Activated T-helper 1 cell treated with anti-CD3 and anti-CD28 coated beads, Interleukin-2, amount 50 U/mL, for 16 hours (primary cell): ENCODE measurements at places on chromosomes 11 and 22.

DNA sequence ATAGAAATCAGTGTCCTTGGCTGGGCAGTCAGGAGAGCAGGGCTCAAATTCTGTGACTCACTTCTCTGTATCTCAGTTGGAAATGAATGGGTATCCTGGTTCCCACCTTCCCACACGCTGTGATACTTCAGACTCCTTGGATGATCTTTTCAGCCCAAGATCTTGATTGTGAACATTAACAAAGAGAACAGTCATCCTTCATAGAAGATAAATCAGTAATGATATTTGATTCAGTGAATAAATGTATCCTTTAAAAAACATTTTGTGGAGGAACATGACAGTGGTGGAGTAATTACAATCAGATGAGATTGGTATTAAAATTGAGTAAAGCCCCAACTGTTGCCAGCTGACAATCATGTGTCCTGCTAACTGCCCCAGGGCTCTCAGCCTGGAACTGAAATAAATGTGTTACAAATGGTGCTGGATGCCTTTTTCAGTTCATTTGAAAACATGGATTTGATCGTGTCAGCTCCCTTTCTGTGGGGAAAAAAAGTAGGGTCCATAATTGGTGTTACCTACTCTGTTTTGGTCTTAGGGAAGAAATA, 72.9 kb upstream of the OR5AN1 start:
- no peak for DNase-seq

- DNase-seq, result no peak
These were observed 32.4 kb downstream of the NF2 start for GRCh38 chr22:29635734-29636357.

- DNase-seq, result no peak
These were observed 8.2 kb upstream of the PIWIL4 start for GRCh38 chr11:94558932-94559331.

- no peak for DNase-seq
These were observed 143.5 kb downstream of the NXPE2 start for GRCh38 chr11:114821621-114822412.

- DNase-seq, result no peak
These were observed 75.6 kb upstream of the TEAD1 start for GRCh38 chr11:12598330-12599256.

- DNase-seq, result no peak
These were observed 62.5 kb downstream of the EHF start for GRCh38 chr11:34683396-34683795.

GRCh38 chr11:29002816-29003215, 894.6 kb downstream of the METTL15 start:
- DNase-seq, result no peak

DNA sequence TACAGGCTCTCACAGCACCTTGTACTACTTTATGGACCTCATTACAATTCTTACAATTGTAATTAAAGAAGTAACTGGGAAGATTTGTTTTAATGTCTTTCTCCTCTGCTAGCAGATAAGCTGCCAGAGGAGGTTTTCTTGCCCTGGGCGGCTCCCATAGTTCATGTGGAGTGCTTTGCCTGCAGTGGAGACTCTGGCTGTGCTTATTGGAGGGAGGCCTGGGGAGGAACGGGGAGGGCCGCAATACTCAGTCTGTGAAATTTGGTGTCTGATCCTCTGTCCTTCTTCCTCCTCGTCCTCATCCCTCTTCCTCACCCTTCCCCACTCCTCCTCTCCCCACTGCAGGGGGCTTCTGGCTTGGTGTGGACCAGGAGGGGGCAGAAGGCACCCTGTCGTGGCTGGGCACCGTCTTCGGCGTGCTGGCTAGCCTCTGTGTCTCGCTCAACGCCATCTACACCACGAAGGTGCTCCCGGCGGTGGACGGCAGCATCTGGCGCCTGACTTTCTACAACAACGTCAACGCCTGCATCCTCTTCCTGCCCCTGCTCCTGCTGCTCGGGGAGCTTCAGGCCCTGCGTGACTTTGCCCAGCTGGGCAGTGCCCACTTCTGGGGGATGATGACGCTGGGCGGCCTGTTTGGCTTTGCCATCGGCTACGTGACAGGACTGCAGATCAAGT, 5.6 kb downstream of the SLC35C1 start:
- DNase-seq, result no peak

DNA sequence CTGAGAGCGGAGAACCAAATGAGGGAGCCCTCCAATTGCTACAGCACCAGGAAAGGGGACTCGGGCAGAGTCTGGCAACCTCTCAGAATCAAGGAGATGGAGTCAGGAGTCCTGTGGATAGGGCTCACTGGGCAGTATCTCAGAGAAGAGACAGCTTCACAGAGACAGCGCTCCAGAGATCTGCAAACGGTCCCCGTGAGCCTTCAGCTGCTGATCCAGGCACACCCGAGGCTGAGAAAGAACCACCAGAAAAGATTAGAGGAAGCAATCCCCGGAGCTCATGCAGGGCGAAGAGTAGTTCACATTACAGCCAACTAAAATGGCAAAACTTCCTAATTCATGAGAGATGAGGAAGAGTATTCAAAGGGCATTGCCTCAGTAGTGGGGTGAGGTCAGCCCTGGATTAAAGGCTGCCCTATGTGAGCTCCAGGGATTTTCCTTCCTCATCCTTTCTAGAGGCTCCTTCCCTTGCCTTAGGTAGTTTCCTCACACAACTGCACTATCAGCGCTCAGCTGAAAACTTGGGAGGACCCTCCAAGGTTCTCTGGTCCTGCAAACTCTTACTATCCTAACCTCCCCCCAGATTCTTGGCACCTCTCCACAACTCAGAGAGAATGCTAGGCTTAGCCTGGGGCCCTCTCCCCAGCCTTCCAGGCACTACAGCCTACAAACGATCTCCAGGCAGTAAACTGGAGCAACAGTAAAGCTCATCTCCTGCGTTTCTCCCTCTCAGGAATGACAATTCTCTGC, 23.7 kb downstream of the SCN4B start:
- DNase-seq, result no peak

DNA sequence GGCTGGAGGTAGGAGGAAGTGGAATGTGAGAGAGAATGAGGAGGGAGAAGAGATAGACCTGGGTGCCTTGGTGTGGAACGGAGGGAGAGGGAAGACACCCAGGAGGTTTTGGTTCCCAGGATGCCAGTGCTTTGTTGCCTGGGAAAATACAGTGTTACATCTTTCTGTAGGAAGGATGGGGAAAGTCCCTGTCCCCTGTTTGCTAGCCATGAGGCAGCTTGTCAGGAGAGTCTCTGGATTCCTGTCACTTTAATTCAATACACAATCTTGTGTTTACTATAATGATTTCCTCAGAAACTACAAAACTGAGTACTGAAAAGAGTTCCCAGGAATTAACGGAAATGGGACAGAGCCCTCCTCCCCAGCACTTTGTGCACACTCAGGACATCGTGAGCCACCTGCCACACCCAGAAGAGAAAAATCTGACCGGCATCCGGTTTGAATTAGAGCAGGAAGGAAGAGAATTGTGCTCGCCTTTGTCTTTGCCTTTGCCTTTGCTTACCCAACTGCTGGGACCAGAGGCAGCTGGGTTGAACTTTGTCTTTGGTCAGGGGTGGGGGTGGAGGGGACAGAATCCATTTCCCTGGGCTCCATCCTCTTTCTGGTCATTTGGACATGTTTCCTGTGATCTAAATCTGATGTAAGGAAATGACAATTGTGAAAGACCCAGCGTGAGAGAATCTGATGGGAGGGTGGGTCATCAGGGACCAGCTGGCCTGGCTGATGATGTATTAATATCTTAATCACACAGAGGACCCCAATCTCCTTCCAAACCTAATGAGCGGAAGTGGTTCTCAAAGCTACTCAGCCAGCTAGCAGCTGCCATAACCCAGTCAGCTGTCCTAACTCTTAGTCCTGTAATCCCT, 1.3 kb upstream of the LIMK2 start:
- DNase-seq, result no peak

GRCh38 chr11:375065-376025, 6.0 kb downstream of the B4GALNT4 start:
- no peak for DNase-seq

- DNase-seq, result no peak
These were observed 170.8 kb downstream of the BUD13 start for GRCh38 chr11:116601814-116602636.

DNA sequence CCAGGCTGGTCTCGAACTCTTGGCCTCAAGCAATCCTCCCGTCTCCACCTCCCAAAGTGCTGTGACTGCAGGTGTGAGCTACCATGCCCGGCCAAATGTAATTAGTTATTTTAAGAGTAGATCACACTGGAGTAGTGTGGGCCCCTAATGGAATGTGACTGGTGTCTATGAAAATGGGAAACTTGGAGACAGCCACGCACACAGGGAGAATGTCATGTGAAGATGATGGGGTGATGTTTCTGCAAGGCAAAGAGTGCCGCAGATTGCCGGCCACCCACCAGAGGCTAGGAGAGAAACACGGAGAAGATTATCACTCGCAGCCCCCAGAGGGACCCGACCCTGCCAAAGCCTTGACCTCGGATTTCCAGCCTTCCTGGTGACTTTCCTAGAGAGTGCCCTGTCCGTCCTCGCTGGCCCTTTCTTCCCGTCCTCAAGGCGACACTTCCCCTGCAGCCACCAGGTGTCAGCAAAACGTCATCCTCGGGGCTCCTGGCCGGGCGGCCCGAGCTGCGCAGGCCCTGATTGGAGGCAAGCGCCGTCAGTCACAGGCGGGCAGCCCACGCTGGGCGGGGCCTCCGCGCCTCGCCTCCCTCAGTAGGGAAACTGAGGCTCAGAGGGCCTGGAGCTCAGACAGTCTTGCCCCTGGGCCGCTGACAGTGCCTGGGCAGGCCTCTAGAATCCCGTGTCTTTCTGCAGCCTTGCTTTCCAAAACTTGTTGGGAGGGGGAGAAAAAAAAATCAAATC, 16.3 kb downstream of the CRYBB2 start:
- DNase-seq, result peak; percentile 27

DNA sequence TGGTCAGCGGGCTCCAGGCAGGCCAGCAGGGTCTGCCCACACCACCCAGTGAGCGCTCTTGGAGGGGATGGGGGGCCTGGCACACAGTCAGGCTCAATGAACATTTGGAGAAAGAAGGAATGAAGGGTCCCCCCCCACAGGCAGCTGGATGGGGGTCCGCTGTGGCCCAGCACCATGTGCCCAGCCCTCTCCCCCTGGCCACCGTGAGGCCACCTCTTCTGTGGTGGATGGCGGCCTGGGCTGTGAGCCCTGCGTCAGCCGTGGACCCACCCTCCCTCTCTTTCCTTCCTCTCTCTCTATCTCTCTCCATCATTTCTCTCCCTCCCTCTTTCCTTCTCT, 35.1 kb upstream of the MUC5AC start:
- DNase-seq, result no peak

DNA sequence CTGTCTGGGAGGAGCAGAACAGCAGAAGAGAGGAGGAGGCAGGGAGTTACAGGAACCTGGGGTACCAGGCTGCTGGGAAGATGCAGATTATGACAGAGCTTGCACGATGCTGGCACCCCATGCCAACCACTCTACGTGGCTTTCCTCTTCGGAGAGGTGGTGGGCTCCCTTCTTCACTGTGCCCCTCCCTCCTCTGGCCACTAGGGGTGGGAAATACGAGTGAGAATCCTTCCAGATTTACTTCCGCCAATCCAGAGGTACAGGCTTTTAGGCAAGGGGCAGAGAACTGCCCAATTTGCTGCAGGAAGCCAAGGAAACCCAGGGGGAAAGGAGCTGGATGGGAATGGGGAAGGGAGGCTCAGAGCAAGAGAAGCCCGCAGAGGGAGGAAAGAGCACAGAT, 12.3 kb downstream of the HYOU1 start:
- no peak for DNase-seq

GRCh38 chr22:38230108-38230825, 28.5 kb downstream of the MAFF start:
- DNase-seq, result no peak

- no peak for DNase-seq
These were observed 122.4 kb upstream of the OR9Q1 start for GRCh38 chr11:57901278-57901677.

DNA sequence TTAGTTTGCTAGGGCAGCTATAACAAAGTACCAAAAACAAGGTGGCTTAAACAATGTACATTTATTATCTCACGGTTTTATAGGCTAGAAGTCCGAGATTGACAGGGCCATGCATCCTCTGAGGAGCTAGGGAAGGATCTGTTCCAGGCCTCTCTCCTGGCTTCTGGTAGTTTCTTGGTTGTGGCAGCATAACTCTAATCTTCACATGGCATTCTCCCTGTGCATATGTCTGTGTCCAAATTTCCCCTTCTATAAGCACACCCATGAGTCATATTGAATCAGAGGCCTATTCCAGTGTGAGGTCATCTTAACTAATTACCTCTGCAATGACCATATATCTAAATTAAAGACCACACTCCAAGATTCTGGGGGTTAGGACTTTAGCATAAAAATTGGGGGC, 31.3 kb upstream of the MMP13 start:
- DNase-seq, result no peak

DNA sequence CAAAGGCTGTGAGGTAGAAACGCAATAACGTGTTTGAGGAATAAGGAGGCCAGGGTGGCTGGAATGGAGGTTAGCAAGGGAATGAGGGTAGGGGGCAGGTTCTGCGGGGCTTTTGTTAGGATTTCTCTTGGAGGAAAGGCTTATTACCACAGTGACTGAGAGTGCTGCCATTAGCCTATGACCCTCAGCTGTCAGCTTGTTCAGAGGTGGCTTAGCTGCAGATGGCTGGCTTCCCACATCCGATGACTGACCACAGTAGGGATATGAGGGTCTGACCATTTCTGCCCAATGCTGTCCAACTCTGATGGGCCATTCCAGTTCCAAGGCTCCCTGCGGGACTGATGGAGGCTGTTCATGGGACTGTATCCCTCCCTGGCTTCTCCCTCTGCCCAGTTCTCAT, 181.8 kb downstream of the MIAT start:
- DNase-seq, result no peak

DNA sequence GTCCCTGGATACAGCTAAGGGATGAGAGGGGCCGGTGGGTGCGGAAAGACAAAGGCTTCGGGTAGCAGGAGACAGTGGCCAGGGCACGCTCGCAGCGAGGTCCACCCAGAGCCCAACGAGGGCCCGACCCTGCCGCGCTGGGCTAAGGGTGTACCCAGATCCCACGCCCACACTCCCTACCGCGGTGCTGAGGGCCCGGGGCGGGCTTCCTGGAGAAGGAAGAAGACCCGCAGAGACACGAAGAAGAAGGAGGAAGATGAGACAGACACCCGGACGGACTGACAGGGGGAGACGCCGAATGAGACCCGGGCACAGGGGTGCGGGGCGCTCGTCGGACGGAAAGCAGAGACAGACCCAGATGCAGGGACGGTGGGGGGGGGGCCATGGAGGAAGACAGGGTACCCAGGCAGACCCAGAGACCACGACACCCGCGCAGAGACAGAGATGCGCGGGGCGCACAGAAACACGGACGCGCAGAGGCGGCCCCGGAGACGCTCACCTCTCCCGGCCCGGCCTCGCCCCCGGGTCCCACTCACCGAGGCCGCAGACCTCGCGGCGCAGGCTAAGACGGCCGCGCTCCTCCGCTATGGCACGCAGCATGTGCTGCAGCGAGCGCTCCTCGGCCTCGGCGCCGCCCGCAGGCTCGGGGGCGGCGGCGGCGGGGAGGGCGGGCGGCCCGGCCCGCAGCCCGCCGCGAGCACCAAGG, 437 bp downstream of the KIAA0930 start:
- DNase-seq, result no peak

- no peak for DNase-seq
These were observed 32.2 kb downstream of the PARVG start for GRCh38 chr22:44212936-44213335.
